T-cell (primary cell): ENCODE measurements at places on chromosomes 5 and 9. TPM values are rescaled to one million over a fixed set of nuclear protein-coding genes. Genes with fewer than 3 reads are reported as not detected.

DNA sequence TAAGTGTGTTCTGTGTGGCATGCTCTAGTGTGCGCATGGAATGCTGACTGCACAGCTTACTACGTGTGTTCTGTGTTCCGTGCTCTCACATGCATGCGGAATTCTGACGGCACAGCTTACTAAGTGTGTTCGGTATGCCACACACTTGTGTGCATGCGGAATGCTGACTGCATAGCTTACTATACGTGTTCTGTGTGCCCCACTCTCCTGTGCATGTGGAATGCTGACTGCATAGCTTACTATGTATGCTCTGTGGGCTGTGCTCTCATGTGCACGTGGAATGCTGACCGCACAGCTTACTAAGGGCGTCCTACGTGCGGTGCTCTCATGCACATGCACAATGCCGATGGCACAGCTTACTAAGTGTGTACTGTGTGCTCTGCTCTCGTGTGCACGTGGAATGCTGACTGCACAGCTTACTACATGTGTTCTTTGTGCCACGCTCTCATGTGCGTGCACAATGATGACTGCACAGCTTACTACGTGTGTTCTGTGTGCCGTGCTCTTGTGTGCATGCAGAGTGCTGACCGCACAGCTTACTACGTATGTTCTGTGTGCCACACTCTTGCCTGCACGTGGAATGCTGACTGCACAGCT, 548.9 kb downstream of the IRX1 start:
- no peaks in the 10 kb centered on the region for H3K4me1 ChIP-seq
- H3K36me3 ChIP-seq, result no peaks in the 10 kb centered on the region
- H3K4me3 ChIP-seq, result no peak overlapping the region

The ENTPD8 gene
- total RNA-seq, result not detected

DNA sequence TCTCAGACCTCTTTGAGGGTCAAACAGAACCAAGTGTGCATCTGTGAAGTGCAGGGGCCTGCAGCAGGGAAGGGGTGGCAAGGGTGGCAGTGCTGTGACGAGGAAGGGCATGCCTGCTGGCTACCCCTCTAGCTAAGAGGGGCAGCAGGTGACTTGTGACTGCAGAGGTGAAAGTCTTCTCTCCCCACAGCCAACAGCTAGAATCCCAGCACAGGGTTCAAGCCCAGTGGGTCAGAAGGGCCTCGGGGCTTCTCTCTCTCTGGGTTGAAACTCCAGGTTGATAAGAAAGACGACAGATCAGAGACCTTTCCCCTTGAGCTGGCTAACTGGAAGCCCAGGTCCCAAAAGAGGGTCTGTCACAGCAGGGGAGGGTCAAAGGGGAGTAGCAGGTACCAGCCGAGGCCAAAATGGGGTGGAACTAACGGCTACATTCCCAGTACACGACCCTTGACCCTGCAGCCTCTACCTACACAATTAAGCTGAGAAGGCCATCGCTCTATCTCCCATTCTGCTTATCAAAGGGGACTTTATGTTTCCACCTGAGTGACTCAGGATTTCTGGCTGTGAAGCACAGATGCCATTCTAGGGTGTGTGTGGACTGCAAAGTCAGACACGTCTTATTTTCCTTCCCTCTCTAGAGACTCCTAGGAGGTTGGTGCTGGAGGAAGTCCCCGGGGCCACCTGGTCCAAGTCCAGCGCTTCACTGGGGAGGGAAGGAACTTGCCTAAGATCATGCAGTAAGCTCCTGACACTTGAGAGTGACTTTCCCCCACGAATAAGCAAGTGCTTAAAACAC, 14.6 kb downstream of the ANKS6 start:
- H3K4me1 ChIP-seq, result no peaks in the 10 kb centered on the region
- H3K27ac ChIP-seq, result no peak overlapping the region
- no peak overlapping the region for H3K4me3 ChIP-seq
- H3K27me3 ChIP-seq, result no peaks in the 10 kb centered on the region
- peaks cover 10% of the 10 kb centered on the region for H3K36me3 ChIP-seq
- no peak for DNase-seq

DNA sequence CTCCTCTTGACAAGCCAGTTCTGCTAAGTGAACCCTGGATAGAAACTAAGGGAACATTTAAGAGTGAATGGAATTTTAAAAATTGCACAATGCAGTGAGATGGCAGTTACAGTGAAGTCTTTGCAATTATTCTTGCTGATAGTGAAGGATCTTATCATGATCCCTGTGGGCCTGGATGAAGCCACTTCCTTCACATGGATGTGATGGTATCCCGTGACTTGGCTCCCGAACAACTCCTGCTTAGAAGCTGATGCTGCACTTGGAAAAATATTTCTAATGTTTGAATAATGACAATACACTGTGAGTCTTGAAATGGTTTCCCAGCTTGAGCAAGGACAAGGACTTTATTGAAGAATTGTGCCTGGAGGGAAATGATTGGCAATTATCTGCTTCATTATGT, 49.2 kb upstream of the NTRK2 start:
- no peak for DNase-seq
- no peak overlapping the region for H3K27ac ChIP-seq
- H3K4me1 ChIP-seq, result no peaks in the 10 kb centered on the region
- H3K36me3 ChIP-seq, result no peaks in the 10 kb centered on the region
- H3K27me3 ChIP-seq, result no peaks in the 10 kb centered on the region

- no peak overlapping the region for H3K4me3 ChIP-seq
- no peak for DNase-seq
- no peak overlapping the region for H3K27ac ChIP-seq
- H3K36me3 ChIP-seq, result no peaks in the 10 kb centered on the region
- H3K27me3 ChIP-seq, result no peaks in the 10 kb centered on the region
Measured at GRCh38 chr5:100131161-100131560, 404.0 kb upstream of the FAM174A start.

- H3K27ac ChIP-seq, result no peak overlapping the region
- no peaks in the 10 kb centered on the region for H3K4me1 ChIP-seq
- no peaks in the 10 kb centered on the region for H3K36me3 ChIP-seq
Measured at GRCh38 chr5:175460126-175460525, 16.1 kb upstream of the DRD1 start.

- no peaks in the 10 kb centered on the region for H3K36me3 ChIP-seq
- DNase-seq, result peak; percentile 77
- no peaks in the 10 kb centered on the region for H3K4me1 ChIP-seq
- no peak overlapping the region for H3K27ac ChIP-seq
- no peak overlapping the region for H3K4me3 ChIP-seq
Measured at GRCh38 chr5:139968547-139969261, 74.4 kb downstream of the NRG2 start.

DNA sequence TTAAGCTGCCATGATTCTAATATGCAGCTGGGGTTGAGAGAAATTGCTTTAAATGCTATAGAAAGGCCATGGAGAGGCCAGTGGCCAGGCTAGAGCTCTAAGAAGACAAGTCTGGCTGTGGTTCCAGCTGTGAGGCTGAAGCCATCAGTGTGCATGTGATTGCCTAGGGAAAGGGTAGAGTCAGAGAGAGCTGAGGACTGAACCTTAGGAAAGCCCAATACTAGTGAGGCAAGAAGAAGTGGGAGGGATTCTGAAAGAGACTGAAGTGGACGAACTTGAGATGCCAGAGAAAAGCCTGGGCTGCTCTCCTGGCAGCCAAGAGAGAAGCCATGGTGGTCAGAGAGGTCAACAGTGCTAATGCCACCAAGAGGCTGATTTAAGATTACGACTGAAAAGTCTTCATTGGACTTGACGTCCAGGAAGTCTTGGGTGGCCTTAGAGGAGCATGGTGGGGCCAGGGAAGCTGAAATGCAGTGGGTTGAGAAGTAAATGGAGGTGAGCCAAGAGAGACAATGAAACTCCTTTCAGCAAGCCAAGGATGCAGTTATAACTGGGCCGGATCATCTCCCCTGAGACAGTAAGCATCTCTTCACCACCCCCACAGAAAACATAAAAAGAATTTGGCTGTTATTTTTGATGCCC, 133.2 kb downstream of the TMEM174 start:
- H3K27ac ChIP-seq, result no peak overlapping the region
- H3K27me3 ChIP-seq, result peaks cover 41% of the 10 kb centered on the region
- DNase-seq, result no peak

DNA sequence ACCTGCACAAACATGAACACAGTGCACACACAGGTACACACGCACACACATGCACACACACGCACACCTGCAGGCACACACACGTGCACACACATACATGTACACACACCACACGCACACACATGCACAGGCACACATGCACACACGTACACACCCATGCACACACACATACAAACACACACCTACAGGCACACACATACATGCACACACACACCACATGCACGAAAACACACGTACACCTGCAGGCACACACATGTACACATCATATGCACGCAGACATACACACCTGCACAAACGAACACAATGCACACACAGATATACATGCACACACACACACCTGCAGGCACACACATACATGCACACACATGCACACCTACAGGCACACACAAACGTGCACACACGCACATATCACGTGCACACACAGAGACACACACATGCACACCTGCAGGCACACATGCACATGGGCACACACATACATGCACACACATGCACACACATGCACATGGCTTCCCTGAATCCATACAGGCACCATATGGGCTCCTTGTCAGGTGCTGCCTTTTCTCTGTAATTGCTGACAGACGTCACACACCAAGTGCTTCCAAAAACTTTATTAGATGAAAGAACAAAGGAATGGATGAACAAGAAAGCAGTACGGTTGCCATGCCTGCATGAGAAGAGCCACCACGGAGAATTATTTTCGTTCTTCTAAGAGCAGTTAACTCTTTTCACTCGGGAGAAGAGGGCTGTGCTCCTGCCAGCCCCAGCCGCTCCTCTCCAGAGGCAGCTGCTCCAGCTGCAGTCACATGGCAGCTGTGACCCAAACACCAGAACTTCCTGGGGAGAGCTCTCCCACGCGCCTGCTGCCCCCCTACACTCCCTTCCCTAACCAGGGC, 57.2 kb downstream of the EXD3 start:
- H3K27me3 ChIP-seq, result no peaks in the 10 kb centered on the region
- no peaks in the 10 kb centered on the region for H3K4me1 ChIP-seq
- no peak overlapping the region for H3K27ac ChIP-seq
- DNase-seq, result no peak
- H3K4me3 ChIP-seq, result no peak overlapping the region

DNA sequence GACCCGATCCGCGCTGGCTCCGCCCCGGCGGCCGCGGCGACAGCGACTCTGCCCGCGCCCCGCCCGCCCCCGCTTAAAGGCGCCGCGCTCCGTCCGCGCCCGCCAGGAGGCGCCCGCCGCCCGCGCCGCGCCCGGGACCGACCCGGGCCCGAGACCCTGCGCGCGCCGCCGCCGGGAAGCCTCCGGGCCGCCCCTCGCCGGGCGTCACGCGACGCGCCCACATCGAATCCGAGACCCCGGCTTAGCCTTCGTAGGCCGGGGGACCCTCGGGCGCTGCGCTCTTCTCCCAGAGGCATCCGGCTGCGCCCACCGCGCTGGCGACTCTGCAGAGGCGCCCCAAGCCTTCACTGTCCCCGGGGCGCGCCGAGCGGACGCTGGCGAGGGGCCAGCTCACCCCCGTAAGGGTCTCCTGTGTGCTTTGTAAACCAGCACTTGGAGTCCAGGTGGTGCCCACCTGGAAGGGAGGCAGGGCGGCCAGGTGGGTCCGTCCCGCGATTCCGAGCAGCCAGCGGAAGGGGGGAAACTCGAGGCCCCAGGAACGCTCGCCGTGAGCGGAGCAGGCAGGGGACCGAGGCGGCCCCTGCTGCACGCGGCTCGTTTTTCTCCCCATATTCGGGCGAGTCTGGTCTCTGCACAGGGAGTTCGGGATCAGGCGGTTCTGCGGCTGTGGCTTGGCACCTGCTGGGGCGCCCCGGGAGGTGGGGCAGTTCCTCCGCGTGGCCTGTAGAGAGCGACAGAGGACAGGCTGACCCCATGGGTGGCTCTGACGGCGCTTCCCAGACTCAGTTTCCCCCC, 423 bp upstream of the ABCA2 start:
- DNase-seq, result peak; percentile 48
- peak overlapping the region; percentile 59 for H3K27ac ChIP-seq
- peaks cover 84% of the 10 kb centered on the region for H3K4me1 ChIP-seq
- H3K36me3 ChIP-seq, result no peaks in the 10 kb centered on the region

DNA sequence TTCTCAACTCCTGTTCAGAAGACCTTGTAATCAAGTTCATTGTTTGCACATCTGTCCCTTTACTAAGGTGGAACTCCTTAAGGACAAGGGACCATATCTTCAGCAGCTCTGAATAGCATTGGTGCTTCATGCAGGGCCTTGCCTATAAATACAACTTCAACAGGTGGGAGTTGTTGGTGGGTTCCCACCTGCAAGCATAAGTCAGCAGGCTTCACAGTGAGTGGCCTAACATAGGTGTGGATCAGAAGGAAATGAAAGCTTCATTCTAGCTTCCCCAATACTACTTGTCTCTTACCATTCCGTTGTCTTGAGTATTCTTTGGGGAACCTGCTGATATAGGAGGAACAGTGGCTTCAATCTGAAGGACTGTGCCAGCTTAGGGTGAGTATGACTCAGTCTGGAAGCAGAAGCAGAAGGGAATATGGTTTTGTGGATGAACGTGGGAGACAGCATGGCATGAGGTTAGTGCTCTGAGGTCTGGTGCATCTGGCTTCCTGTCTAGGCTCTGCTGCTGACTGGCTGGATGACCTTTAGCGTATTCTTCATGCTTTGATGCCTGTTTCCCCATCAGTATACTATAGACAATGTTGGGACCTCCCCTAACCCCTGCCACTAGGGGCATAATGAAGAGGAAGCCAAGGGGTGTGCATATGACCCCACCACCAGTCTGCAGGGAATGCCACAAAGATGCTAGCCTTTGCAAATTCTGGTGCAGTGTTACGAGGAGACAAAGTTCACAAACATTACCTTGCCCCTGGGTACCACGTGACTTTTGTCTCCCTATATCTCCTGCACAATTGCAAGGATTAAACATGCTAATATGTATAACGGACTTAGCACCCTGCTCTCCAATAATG, 192.3 kb downstream of the PALM2AKAP2 start:
- no peak overlapping the region for H3K4me3 ChIP-seq
- H3K4me1 ChIP-seq, result peaks cover 27% of the 10 kb centered on the region
- no peaks in the 10 kb centered on the region for H3K36me3 ChIP-seq
- no peak for DNase-seq
- H3K27ac ChIP-seq, result no peak overlapping the region

DNA sequence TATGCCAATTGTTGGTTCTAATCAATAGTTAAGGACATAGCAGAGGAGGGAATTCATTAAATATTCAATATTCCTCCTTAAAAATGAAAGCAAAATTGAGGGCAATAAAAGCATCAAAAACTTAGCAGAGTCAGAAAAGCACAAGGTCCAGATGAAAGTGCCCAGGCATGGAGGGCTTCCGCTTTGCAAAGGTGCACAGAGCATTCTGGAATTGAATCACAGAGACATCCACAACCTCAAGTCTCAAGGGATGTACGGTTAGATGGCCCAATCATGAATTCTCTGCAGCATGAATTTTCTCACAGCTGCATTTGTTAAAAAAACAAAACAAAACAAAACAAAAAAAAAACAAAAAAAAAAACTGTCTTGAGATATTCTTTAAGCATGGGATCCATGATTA, 253.7 kb downstream of the SPOCK1 start:
- H3K4me1 ChIP-seq, result no peaks in the 10 kb centered on the region
- DNase-seq, result no peak
- no peak overlapping the region for H3K4me3 ChIP-seq
- no peak overlapping the region for H3K27ac ChIP-seq
